ENCODE measurements at places on chromosomes 7 and 10.

DNA sequence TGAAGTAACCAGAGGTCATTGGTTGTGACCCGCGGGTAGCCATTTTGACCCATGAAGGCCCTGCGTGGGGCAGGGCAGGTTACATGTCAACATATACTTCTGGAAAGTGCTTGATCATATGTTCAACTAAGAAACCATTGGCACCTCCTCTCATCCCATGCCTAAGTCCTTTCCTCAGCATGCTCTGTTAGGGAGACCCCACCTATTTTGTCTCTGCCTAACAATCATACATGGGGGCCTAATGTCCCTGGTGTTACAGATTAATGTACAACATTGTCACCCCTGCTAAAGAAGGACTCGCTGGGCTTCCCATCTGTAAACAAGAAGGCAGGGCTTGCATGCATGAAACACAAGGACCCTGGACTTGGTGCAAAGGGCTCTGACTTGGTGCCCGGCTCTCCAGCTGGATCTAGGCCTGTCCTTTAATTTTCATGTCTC lies 133.7 kb upstream of the TNS3 start:
- DNase-seq = no peak

- no peak for DNase-seq
Observed at GRCh38 chr10:59896191-59896590, 10.2 kb downstream of the CCDC6 start.

DNA sequence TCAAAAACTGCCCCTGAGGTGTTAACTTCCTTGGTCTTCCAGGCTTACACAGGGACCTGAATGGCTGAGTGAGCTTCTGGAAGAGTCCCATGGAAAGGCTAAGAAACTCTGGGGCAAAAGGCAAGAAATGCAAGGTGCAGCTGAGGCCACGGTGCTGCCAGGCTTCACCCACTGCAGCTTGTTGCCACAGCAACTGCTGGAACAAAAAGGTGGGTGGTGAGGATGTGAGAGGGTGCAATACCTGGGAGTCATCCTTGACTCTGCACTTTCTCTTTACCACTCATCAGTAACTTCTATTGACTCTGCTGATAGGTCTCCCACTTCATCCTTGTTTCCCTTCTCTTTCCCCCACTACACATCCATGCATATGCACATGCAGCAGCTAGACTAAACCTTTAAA lies 258.6 kb downstream of the BMPER start:
- no peak for DNase-seq

DNA sequence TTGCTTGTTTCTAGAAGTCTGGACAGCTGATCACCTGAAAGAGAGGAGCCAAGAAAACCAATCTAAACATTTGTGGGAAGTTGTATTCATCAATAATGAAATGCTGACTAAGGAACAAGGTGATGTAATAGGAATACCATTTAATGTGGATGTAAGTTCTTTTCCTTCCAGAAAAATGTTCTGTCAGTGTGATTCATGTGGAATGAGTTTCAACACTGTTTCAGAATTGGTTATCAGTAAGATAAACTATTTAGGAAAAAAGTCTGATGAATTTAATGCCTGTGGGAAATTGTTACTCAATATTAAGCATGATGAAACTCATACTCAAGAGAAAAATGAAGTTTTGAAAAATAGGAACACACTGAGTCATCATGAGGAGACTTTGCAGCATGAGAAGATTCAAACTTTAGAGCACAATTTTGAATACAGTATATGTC lies 39.8 kb upstream of the ZNF37A start:
- no peak for DNase-seq

GRCh38 chr7:89605362-89605761 lies 548.9 kb upstream of the STEAP1 start:
- no peak for DNase-seq

DNA sequence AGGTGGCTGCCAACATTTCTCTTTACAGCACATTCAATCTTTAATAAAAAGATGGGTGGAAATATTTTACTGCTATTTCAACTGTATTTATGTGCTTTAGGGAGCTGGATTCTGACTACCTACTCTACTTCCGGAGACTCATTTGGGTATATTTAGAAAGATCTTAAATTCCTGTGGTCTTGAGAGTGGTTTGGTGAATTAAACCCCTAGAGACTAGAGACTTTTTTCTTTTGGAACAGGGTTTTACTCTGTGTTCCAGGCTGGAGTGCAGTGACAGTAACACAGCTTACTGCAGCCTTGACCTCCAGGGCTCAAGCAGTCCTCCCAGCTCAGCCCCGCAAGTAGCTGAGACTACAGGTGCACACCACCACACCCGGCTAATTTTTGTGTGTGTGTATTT lies 79.0 kb upstream of the HABP2 start:
- no peak for DNase-seq

GRCh38 chr10:53843736-53844362 lies 957.2 kb downstream of the PCDH15 start:
- no peak for DNase-seq

DNA sequence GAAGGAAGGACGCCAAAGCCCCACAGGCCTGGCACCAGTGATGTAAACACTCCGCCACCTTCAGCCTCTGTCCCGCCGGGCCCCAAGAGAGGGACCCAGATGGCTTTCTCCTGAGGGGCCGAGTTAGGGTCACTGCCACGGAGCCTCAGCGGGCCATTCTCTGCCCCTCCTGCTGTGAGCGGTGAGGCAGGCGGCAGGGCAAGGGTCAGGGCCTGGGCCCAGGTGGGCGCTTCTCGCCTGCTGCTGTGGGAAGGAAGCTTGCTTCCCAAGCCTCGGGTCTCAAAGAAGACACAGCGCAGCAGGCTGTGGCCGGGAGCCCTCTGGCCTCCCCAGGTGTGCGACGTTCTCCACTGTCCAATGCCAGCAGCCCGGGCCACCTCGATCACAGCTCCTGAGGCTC lies 84.8 kb downstream of the PROSER2 start:
- no peak for DNase-seq

DNA sequence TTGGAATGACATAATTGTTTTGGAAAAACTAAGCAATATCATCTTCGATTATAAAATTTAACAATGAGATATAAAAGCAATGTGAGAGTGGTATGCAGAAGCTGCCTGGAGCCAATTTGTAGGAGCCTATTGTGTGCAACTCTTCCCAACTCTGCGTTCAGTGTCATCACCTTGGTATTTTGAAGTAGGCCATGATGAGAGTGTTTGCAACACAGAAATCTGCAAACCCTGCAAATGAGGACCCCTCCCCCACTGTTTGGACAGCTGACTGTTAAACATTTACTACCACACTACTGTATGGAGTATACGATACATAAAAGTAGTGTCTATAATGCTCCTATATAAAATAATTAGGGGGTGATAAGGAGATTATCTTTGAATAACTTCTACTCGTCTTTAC lies 531.3 kb downstream of the ATRNL1 start:
- no peak for DNase-seq

DNA sequence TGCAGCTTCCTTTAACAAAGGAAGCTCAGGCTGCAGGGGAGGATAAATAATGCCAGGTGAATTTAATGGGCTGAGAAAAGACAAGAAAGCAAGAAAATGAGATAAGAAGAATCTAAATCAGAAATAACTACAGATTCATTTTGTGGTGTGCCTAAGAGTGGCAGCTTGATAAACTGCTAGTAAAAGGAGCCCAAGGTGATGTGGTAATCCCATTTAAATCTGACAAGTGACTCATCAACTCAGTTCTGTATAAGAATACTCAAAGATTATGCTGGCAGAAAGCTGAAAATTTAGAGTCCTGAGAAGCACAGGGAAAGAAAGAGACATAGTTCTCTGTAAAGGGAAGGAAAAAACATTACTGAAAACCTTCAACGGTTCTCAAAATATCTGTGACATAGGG lies 109.4 kb upstream of the PDE1C start:
- no peak for DNase-seq

DNA sequence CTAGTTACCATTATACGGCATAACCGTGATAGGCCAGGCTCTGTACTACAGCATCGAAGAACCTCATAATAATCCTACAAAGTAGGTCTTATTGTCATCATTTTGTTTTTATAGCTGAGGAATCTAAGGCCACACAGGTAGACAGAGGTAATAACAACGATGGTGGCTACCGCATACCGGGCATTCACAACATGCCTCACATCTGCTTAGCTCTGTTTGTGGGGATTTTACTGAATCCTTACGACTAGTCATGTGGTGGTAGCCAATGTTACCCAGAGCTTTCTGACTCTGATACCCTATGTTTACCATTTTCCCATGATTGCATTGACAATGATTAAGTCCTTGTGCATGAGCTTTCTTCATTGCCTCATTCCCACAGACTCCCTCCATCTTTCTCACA lies 269.4 kb downstream of the TCF7L2 start:
- no peak for DNase-seq

DNA sequence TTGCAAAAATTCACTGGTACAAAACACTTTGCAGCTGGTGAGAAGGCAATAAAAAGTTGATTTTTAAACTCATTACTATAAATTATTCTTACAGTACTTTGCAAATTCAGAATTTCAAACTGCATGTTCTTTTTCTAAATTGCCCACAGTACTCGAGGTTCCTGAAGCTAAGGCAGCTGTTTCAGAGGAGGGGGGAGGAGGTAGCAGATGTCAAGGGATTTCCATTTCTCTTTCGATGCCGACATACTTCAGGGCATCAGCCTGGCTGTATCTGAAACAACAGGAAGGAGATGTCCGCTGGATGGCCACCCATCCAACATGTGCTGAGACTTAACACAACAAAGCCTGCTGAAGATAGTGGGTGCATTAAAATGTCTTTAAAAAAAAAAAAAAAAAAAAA lies 76.7 kb downstream of the EZH2 start:
- no peak for DNase-seq

Measured in bone marrow (tissue), 2 donors.